ENCODE measurements at places on chromosomes 5 and 9. TPM values are rescaled to one million over a fixed set of nuclear protein-coding genes. Genes with fewer than 3 reads are reported as not detected.

The EFCAB9 gene
- not detected for total RNA-seq

The PPP3R2 gene
- not detected for total RNA-seq

The FAM221B gene
- total RNA-seq, result not detected

The LCN15 gene
- not detected for total RNA-seq

The PCDHB13 gene
- total RNA-seq, result 0.89 TPM

The GPR150 gene
- total RNA-seq, result under 0.01 TPM

The INSL4 gene
- total RNA-seq, result not detected

The TMC1 gene
- total RNA-seq, result 0.28 TPM

The ARID3C gene
- not detected for total RNA-seq

The CDKN2B-AS1 gene
- total RNA-seq, result 6.5 TPM

The PROB1 gene
- 0.59 TPM for total RNA-seq

The CATSPER3 gene
- total RNA-seq, result not detected

The NPR3 gene
- 1.2 TPM for total RNA-seq

The DRD1 gene
- not detected for total RNA-seq

The TPPP gene
- total RNA-seq, result 0.37 TPM

The C9 gene
- total RNA-seq, result 0.46 TPM

The C9orf85 gene
- 18.4 TPM for total RNA-seq
